ENCODE measurements at places on chromosomes 12 and 14.

- DNase-seq = no peak
Measured at GRCh38 chr14:35222872-35223466, 69.2 kb upstream of the PSMA6 start.

DNA sequence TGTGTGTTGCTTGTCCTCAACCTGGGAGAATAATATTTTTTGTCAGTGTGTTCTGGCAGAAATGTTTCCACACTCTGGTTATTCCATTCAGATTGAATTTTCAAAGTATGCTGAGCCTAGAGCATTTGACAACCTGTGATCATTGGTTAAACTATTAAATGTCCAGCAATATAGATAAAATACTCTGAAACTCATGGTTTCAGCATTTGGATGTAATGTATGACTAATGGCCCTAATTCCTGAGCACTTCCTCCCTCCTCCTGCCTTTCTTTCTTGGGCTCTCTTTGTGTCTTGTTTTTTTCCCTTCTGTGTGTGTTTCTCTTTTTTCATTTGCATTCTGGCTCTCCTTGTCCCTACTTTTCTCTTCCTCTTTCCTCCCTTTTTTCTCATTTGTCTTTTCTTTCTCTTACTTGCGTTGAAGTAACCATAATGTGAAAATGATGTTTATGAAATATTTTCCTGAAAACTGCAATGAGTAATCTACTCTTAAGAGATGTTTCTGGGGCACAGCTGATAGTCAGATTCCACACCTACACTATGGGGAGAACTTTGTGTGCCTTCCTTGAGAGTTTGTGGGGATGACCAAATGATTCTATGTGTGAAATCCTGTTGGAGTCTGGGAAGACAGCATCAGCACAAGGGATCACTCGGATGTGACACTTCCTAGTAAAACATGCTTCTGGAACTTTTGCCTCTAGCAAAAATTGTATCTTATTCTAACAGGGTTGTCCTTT is 74.6 kb downstream of the FRMD6 start:
- no peak for DNase-seq

GRCh38 chr12:91043408-91043807 is 14.4 kb downstream of the KERA start:
- peak; percentile 40 for DNase-seq

DNA sequence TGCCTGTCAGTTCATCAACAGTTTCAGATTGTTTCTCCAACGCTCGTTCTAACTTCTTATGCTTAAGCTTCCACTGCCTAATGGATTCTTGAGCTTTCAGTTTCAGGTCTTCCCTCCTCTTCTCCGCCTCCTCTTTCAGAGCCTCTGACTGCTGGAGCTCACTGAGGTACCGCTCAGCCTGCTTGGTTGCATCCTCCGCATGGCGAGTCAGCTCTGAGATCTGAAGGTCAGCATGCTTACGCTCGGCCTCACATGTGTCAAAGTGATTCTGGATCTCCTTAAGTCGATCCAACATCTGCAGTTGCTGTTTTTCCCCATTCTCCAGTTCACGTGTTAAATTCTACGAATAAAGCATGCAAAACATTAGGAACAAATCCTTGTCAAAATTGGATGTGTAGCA is 148.8 kb downstream of the CEP128 start:
- no peak for DNase-seq

DNA sequence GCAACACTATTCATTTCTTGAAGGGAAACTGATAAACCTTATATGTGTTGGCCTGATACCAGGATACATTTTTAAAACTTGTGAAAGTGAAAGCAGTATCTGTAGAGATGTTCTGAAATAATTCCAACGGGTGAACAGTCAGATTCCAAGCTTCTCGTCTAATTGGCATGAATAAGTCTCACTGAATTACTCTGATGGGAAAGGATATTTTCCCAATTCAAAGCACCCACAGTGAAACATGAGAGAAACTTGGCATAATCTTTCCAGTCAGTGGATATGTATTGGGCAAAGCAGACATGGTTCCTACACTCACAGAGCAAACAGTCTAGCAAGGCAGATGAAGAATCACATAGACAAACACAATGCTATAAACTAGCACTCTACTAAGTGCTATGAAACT is 413.1 kb downstream of the MED13L start:
- no peak for DNase-seq

Measured in D341Med (cell line).